ENCODE measurements at places on chromosomes 1 and 21.
A peak's percentile ranks its signal among the peaks of the same experiment; 100 is the strongest.

DNA sequence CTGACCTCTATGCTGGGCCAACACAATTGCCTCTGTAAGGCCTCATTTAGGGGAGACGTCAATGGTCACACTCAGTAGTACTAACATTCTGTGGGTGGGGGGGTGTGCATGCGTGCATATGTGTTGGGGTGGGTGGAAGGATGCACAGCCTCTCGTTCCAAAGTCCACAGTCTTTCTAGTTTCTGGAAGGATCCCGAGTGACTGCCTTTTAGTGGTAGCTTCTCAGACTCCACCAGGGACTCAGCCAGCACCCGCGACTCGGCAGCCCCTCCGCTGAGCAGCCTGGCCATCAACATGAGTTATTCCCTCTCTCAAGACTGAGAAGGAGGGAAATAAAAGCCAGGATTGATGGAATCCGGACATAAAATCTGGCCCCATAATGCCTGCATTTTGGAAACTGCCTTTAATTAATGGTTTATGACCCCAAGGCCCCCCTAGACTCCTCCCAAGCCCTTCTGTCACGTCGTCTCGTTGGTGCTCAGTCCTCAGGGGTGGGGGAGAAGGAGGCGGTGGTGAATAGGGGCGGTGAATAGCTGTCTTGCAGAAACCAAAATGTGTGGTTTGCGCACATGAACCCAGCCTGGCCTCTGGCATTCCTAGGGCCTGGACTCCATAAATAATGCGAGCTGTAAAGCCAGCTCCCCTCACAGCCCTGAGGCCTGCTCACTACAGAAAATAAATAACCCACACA is 65.1 kb upstream of the TMEM51 start:
- no peak for DNase-seq

DNA sequence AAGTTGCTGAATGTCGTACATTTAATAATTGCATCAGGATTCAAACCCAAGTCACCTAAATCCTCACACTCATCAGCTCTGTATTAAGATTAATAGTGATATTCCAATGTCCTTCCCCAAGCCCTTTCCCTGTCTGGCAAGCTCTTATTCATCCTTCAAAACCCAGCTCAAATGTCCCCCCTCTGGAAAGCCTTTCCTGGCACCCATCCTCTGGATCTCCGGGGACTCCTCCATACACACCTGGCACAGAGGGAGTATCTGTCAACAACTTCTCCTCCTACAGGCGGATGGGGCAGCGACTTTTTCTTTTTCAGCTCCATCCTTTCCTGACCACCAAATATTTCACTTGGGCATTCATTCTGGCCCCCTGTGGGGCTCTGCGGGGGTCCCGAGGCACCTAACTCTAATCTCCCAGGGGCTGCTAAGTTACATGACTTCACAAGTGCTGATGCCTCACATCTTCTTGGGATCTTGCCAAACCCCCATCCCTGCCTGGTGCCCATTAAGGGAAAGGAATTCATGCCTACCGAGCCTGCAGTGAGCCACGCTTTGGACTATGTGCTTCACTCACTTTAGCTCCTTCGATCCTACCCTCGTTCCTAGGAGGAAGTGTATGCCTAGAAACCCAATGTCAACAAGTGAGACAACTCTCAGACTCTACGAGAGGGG is 15.2 kb downstream of the TINAGL1 start:
- DNase-seq, result no peak

GRCh38 chr1:118306851-118307250 is 121.8 kb upstream of the SPAG17 start:
- no peak for DNase-seq

- DNase-seq, result no peak
Measured at GRCh38 chr1:159663552-159663951, 50.8 kb downstream of the CRP start.

- peak; percentile 42 for DNase-seq
Measured at GRCh38 chr1:42941640-42942330, 16.9 kb downstream of the SLC2A1 start.

DNA sequence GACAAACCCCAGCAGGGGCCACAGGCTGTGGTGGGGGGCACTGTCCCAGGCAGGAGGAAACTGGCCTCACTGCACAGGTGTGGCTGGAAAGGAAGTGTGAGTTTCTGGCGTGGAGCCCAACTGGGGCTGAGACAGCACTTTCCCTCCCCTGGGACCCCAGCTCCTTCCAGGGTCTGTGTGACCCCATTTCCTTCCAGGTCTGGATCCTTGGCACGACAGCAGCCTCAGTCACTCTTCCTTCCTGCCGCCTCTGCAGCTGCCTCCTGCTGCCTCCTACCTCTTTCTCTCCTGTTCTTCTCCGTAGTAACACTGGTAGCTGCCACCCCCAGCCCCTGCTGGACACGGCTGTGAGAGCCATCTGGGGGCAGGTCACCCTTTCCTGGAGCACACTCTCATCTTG is 88.0 kb downstream of the SIK1 start:
- DNase-seq, result no peak

- DNase-seq, result peak; percentile 4
Measured at GRCh38 chr1:94962409-94963265, 35.7 kb upstream of the CNN3 start.

DNA sequence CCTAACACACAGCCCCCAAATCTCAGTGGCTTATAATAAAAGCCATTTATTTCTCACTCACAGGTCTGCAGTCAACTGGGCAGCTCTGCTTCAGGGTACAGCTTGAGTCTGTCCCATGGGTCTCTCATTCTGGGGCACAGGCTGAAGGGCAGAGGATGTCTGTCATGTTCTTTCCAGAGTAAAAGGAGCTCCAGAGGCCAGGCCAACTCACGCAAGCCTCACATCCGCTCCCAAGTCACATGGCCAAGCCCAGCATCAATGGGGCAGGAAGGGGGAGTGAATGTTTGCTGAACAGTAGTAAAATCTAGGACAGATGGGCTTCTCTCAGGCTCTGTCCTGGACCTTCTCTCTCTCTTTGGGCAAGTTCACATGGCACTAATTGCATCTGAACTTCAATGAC is 7.1 kb upstream of the SSBP3 start:
- no peak for DNase-seq

DNA sequence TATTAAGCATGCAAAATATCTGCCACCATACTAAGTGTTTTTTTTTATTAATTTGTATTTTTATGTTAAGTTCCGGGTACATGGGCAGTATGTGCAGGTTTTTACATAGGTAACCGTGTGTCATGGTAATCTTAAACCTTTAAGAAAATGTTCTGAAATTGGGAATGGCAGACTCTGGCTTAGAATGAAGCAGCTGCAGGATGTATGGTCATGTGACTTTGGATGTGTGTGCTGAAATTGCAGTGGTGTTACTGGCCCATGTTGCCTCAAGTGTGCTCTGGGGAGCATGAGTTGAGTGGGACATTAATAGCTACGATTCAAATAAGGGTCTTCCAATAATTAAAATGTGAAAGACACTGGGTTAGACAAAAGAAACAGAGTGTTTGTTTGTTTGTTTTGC is 6.7 kb downstream of the GRIK1 start:
- no peak for DNase-seq

DNA sequence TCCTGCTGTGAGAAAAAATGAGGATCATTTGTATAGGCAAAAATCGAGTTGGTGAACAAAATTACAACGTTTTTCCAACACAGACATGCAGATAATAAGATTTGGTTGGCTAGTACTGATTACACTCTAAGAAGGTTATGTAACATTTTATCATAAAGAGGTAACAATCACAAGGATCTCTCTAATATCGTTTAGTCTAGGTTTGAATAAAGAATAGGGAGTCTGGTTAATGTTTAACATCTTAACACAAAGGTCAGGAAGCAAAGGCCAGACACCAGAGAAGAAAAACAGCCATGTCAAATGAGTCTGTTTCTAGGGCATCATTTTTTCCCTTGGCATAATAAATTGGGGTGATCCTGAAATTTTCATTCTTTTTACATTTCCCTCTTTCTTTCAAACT is 207.4 kb upstream of the CHRM3 start:
- no peak for DNase-seq

GRCh38 chr1:152386940-152387339 is 27.1 kb downstream of the CRNN start:
- DNase-seq, result no peak

DNA sequence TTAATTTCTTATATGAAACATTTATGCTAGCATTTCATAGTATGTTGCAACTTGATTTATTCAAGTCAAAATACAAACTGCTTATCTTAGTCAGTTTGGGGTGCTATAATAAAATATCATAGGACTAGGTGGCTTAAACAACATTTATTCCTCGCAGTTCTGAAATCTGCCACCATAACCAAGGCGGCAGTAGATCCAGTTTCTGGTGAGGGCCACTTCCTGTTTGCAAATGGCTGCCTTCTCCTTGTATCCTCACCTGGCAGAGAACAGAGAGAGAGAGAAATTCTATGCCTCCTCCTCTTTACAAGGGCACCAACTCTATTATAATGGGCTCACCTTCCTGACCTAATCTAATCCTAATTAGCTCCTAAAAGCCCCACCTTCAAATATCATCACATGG is 76.1 kb upstream of the RGS2 start:
- DNase-seq, result no peak

DNA sequence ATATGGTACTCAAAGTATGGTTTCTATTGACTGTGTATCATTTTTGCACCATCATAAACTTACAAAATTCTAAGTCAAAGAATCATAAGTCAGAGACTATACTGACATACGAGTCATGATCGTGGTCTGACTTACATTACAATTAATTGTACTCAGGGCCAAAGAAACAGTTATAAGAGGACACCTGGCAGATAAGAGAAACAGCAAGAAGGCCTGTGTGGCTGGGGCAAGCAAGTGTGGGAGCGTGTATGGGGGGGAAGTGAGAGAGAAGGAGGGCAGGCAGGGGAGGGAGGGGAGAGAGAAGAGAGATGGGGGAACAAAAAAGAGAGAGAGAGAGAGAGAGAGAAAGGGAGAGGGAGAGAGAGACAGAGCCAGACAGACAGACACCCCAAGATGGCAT is 70.9 kb downstream of the RERE start:
- DNase-seq, result no peak

GRCh38 chr1:9629445-9630201 is 21.9 kb upstream of the PIK3CD start:
- peak; percentile 74 for DNase-seq

DNA sequence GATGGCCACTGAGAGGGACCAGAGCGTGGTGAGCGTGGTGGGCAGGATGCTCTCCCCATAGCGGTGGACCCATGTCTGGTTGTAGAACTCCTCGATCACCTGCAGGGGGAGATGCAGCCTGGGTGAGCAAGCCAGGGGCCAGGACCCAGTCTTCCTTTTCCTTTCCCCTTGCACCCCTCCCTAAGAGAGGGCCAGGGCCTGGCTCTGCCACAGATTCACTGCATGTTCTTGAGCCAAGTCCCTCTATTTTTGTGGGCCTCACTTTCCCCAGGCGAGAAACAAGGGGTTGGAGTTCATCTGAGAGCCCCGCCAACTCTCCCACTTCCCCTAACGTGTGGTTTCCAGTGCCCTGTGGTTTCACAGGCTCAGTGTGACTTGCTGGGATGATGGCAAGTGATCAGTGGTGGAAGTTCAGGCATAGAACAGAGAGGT is 27.5 kb downstream of the SLC2A1 start:
- peak; percentile 50 for DNase-seq

DNA sequence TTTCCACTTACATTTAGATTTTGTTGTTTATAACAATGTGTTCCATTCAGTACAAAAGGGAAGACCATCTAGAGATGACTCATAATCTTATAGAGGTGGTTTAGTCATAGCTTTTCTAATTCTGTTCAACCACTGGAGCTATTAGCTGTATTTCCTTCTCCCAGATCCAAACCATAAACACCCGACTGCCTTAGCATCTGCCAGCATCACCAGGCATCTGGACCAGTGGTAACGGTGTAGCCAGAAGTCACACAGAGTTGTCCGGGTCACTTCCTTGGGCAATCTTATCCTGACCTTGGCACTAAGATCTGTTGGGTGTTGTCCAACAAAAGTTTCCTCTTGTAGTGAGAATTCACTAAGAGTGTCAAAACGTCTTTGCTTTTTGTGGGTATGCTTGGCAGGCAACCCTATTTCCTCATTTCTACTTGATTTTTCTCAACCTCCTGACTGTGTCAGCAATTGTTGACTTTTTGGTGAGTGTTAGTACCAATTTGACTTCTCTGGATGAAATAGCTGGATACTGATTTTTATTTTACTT is 372.1 kb upstream of the B3GALT2 start:
- DNase-seq, result peak; percentile 28

DNA sequence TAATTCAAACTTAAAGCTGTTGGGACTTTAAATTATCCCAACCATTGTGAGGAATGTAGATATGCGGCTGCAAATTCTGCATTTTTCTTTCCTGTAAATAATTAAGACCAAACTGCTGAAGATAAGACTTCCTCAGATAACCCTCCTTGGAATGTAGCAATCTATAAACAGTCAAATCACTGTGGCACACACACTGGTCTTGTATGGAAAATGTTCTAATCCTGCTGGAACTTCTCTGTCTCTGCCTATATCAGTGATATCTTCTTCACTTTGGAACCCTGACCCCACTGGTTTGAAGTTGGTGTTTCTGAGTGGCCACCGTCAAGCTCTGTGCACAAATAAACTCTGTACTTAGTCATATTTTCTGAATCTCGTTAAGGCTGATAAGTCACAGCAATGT is 32.9 kb downstream of the HSF2BP start:
- DNase-seq, result no peak

DNA sequence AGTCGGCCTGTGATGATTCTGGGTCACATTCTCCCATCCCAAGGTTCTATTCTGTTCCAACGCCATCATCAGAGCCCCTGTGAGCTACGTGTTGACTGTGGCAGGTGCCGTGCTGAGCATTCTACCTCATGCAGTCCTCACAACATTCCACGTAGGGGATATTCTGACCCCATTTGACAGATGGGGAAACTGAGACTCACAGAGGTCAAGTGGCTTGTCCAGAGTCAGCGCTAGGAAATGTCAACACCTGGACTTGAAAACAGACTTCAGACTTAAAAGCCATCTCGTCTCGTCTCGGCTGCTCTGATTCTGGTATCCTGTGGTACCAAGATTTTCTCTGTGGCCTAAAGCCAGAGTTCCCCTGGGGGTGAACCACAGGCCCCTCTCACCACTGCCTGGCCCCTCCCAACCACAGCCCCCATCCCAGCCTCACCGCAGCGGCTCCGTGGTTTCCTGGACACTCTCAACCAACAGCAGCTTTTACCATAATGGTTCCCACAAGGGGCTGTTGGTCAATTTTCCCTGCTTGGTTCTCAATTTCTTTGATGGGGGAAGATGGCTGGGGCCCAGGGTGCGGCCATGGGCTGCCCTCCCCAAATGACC is 39.6 kb downstream of the SDC3 start:
- no peak for DNase-seq

- no peak for DNase-seq
Measured at GRCh38 chr1:17567582-17567981, 28.1 kb downstream of the ARHGEF10L start.
